Femur (tissue), 1 donor: ENCODE measurements at places on chromosomes 2 and 18.
A peak's percentile ranks its signal among the peaks of the same experiment; 100 is the strongest.

GRCh38 chr2:133605766-133606137, 37.5 kb upstream of the NCKAP5 start:
- no peak for DNase-seq

GRCh38 chr2:27992787-27993401, 102.4 kb downstream of the BABAM2 start:
- no peak for DNase-seq

DNA sequence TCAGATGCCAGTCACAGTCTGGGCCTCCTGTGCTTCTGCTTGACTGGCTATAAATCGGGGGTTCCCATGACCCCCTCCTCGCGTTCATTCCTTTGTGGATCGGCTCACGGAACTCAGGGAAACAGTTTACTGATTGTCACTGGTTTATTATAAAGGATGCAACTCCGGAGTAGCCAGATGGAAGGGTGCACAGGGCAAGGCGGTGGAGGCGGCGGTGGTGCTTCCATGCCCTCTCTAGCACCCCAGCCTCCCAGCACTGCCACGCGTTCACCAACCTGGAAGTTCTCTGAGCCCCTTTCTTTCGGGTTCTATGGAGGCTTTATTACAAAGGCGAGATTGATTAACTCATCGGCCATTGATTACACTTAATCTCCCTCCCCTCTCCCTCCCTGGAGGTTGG, 15.6 kb downstream of the LPIN1 start:
- no peak for DNase-seq

DNA sequence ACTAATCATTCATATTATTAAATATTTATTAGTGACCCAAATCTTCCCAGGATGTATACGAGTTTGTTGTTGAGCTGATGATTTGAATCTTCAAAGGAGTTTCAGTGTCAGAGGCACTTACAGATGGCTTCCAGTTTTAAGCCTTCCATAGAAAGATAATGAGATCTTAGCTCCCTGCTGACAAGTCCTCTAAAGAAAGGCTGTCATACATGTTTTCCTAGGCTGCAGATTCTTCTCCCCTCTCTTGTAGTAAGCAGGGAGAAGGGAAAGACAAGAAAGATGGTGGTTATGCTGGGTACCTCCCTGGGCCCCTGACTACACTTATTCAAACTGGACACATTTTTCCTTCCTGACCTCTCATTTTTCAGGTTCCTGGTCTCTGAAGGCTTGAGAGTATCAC, 8.1 kb upstream of the GAREM1 start:
- no peak for DNase-seq

DNA sequence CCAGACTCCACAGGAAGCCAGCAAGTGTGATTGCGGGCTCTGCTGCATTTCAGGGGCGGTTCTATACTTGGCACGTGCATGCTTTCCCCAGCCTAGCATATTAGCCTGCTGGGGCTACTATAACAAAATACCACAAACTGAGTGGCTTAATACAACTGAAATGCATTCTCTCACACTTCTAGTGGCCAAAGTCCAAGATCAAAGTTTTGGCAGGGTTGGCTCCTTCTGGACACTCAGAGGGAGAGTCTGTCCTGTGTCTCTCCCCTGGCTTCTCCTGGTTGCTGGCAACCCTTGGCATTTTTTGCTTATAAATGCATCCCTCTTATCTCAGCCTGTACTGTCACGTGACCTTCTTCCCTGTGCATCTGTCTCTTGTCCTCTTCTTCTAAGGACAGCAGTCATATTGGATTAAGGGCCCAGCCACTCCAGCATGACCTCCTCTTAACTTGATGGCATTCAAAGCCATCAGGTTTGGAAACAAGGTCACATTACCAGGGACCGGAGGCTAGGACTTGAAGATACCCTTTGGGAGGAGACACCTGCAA, 138.7 kb downstream of the RNF152 start:
- DNase-seq, result no peak

DNA sequence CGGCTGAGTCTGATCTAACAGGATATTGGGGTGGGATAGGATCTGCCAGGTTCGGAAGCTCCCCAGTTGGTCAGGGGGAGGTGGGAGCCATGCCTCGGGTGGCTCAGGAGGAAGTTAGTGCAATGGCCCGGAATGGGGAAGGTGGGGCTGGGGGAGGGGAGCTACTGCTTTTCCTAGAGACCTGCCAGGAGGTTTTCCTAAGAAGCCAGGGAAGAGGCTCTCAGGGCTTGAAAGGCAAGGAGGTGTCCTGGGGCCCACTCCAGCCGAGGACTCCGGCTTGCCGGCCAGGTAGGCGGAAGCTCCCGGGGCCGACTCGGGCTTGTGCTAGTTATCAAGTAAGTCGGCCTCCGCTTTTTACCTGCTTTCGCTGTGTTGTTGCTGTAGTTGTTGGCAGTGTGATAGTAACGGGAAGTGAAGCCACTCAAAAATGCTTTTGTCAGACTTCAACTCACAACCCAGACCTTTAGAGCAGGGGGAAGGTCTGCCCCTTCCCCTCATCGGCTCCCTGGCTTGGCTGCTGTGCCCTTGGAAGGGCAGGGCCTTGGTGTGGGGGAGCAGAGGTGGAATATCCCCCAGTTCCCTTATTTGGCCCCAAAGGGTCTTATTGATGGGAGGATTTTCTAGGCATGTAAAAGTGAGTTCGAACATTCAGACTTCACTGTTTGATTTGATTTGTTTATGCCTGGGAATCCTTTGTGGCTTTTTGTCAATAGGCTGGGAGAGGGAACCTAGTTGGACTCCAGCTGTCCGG, 5.4 kb downstream of the GDF7 start:
- no peak for DNase-seq

GRCh38 chr2:14621114-14621513, 11.4 kb upstream of the LRATD1 start:
- no peak for DNase-seq

DNA sequence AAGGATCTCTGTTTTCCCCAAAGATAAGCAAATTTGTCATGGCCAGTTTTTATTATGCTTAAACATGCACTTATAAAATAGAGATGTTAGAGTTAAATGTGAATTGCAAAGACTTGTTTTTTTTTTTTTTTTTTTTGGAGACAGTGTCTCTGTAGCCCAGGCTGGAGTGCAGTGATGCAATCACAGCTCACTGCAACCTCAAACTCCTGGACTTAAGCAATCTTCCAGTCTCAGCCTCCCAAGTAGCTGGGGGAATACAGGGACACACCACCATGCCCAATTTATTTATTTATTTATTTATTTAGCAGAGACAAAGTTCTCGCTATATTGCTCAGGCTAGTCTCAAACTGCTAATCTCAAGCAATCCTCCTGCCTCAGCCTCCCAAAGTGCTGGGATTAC, 15.1 kb downstream of the PHOSPHO2 start:
- no peak for DNase-seq

- DNase-seq, result no peak
Observed at GRCh38 chr2:38933653-38934052, 44.0 kb downstream of the ARHGEF33 start.

DNA sequence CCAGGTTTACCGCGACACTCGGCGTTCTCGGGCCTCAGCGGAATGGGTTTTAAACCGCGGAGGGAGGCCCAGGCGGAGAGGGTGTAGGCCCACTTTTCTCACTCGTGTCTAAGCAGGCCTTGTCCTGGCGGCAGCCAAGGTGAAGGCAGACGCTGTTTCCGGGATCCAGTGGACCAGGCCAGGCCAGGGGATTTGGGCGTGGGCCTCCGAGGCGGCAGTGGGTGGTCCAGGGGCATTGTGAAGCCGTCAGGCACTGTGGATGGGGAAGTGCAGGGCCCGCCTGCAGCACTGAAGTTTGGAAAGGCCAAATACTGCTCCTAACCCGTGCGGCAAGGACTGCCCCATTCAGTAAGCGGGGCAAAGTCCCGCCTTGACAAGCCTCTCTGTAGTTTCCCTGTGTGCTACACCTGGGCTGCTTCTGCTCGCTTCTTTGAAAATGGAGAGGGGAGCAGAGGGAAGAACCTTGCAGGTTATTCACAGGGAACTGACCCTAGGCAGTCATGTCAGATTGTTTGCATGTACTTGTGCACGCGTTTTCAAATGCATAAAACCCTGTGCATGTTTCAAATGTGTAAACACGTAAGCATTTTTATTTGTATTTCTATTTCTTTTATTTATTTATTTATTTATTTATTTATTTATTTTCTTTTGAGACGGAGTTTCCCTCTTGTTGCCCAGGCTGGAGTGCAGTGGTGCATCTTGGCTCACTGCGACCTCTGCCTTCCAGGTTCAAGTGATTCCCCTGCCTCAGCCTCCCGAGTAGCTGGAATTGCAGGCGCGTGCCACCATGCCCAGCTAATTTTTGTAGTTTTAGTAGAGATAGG, 7.5 kb upstream of the DLX2 start:
- DNase-seq, result no peak

DNA sequence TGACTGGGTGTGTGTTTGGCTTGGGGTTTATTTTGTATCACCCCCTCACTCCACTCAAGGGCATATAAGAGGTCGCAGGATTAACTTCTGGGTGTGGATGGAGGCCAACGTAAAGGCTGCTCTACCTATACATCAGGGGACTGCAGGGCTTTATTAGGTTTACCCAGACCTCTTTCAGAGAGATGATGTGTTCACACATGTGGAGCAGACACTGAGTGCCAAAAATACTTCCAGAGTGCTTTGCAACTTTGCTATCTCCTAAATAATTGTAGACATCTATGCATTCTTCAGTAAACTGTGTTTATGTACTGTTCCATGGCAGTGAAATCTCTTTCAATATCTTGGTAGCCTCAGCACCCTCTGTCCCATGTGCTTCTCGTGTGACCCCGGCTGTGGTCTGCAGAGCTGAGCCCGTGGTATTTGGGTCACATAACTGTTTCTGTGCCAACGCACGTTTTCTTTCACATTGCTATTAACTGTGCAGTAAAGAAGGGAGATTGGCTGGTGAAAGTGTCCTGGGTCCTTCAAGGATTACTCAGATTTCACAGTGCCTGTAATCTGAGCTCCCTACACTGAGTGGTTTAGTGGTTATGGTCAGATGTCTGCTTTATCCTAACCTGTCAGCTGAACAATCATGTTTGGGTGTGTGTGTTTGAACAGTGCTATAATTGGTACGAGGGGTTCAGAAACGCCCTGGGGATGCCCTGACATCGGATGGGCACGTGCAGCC, 208.1 kb downstream of the VAPA start:
- peak; percentile 66 for DNase-seq

DNA sequence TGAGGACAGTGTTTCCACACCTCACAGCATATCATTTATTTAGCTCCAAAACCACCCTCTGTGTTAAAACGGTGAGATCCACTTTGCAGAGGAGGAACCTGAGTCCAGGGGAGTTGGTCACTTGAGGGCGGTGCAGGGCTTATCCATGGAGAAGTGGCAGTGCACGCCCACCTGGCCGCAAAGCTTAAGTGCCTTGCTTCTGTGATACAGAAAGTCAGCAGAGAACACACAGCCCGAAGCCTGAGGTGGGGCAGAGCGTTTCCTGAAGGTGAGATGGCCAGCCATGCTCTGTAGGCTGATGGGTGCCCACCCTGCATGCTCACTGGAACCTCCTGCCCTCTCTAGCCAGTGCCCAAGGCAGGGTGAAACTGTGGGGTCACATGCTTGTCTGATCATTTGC, 87.3 kb downstream of the SH3RF3 start:
- DNase-seq, result no peak

- no peak for DNase-seq
Observed at GRCh38 chr18:22446911-22447310, 29.2 kb upstream of the CTAGE1 start.
